ENCODE measurements at places on chromosomes 3 and 15. TPM values are rescaled to one million over a fixed set of nuclear protein-coding genes. Genes with fewer than 3 reads are reported as not detected.

- no peak for DNase-seq
These were observed 1134.2 kb downstream of the ROBO1 start for GRCh38 chr3:78633626-78634025.

The GUCA1C gene
- 1.8 TPM for total RNA-seq

The SIDT1 gene
- total RNA-seq, result 0.47 TPM

The ATP13A4 gene
- total RNA-seq, result 0.64 TPM

DNA sequence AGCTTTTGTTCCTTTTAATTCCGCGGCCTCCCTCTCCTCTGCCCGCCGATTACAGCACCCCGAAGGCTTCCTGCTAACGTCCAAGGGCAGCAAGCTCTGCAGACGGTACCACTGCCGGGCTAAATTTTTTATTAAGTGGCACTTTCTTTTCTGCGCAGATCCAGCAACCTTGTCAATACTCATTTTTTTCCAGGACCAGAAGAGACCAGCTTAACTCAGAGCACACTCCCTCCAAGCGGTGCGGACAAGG, 542 bp upstream of the MEIS2 start:
- no peak for DNase-seq

GRCh38 chr15:98610991-98611390, 37.3 kb upstream of the IGF1R start:
- no peak for DNase-seq

DNA sequence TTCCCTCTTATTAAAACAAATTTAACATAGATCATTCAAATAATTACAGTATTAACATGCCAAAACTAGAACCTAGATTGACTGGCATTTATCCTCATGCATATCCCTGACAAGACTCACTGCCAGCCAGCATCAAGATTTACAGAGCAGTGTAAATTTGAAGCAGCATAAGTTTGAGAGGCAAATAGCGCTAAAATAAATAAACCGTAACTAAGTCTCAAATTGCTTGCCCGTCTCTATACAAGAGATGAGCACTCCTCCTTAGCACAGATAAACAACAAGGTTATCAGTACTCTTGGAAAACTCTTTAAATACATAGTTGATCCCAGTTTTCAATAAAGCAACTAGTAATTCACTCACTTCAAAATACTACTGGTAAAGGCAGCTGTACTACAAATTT, 29.6 kb downstream of the MSL2 start:
- DNase-seq, result no peak

The ANKUB1 gene
- not detected for total RNA-seq

The FBXW12 gene
- total RNA-seq, result not detected

The BNIP2 gene
- 70.9 TPM for total RNA-seq

- no peak for DNase-seq
These were observed 109.8 kb downstream of the IGF2BP2 start for GRCh38 chr3:185715091-185715490.

- no peak for DNase-seq
These were observed 128.8 kb upstream of the LMOD3 start for GRCh38 chr3:69251078-69251805.

GRCh38 chr15:93631958-93632618, 543.1 kb upstream of the RGMA start:
- no peak for DNase-seq

The SLC9C1 gene
- total RNA-seq, result 2.3 TPM

The SPINK8 gene
- not detected for total RNA-seq

DNA sequence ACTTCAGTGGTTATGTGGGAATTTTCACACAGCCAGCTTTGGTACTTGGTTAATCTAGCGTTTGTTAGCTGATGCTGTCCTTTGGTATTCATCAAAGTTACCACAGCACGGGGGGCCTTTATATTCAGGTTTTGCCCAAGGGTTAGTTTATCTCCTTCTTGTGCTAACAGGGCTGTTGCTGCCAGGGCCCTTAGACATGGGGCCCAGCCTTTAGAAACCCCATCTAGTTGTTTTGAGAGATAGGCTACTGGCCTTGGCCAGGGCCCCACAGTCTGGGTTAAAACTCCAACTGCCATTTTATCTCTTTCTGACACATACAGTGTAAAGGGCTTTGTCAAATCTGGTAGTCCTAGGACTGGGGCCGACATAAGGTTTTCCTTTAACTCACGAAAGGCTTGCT, 7.5 kb upstream of the DNAAF4 start:
- no peak for DNase-seq

The SCAANT1 gene
- not detected for total RNA-seq

The ANKRD63 gene
- total RNA-seq, result 1.0 TPM

The IL16 gene
- total RNA-seq, result 5.5 TPM

GRCh38 chr3:51966922-51967383, 301 bp downstream of the PCBP4 start:
- no peak for DNase-seq

The CPLX3 gene
- 4.1 TPM for total RNA-seq

DNA sequence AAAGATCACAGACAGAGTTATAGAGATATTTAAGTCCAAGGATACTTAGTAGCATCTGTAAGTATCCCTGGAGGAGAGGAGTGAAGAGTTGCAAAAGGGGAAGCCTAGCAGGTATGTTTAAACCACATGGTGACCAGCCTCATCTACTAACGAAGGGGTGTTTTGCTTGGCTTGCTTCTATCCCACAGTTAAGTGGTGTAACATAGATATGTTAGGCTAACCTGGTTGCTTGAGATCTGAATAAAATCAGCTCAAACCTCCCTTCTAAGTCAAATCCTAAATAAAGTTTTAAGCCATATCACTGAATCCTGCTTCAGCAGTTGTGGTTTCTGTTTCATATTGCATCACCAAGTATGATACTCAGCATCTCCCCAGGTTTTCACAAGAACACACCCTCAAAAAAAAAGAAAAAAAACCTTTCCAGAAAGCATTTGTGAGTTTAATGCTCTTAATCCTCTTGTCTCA, 880.2 kb downstream of the ROBO1 start:
- no peak for DNase-seq

The DRD3 gene
- total RNA-seq, result not detected

DNA sequence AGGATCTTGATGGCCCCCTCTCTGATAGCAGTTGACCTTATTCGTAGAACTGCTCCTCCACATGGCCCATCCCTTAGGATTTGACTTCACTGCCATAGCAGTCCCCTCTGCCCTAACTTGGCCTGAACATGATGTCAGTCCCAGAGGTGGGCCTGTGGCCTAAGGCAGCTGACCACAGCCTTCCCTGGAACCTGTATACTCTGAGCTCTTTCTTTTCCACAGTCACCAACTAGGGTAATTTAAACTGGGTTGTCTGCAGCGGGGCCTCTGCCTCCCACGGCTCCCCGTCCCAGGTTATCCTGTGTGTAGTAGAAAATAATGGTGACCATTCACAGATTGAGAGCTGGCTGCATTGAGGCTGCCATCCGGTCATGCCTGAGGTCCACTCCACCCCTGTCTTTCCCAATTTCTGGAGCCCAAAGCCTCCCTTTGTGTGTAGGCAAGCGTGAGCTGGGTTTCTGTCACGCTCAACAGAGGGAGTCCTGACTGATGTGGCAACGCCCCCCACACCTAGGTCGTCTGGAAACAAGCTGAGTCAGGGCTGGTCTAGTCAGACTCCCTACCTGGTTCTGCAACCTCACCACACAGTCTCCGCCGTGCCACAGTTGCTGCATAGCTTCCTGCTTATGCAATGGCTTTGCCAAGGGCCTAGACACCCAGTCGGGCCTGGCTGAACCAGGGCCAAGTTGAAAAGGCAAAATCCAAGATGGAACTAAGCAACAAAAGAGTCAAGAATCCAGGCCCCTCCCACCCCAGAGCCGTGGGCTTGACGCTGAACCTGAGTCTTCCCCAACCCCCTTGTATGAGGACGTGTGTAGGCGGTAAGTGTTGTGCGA, 284.5 kb downstream of the XXYLT1 start:
- no peak for DNase-seq

The GBE1 gene
- total RNA-seq, result 72.4 TPM

DNA sequence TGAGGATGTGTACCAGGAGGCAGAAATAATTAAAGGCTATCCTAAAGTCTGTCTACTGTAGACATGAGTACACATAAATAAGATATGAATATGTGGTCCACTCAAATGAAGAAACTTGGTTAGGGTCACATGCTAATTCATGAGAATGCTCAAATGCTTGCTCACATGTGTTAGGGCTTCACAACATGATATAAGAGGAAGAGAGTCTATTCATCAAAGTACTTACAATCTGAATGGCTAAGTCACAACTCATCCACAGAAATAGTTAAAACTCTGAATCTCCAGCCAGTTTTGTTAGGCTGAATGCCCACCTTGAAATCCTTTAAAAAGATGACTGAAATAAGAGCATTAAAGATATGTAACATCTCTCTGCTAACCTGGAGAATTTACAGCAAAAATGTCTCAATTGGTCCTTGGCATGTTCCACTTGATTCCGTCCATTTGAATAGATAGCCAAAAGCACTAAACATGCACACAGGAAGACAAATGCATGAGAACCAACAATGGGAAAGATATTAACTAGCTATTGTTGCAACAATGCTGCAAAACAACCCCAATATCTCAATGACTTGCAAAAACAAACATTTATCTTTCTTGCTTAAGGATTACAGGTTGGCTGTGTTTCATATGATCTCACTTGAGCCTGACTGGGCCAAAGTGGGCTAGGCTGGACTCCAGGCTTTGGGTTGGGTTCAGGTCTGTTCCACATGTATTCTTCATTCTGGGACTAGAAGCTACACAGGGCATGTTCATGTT, 10.6 kb upstream of the TBC1D5 start:
- no peak for DNase-seq

The ACSBG1 gene
- total RNA-seq, result 0.05 TPM

DNA sequence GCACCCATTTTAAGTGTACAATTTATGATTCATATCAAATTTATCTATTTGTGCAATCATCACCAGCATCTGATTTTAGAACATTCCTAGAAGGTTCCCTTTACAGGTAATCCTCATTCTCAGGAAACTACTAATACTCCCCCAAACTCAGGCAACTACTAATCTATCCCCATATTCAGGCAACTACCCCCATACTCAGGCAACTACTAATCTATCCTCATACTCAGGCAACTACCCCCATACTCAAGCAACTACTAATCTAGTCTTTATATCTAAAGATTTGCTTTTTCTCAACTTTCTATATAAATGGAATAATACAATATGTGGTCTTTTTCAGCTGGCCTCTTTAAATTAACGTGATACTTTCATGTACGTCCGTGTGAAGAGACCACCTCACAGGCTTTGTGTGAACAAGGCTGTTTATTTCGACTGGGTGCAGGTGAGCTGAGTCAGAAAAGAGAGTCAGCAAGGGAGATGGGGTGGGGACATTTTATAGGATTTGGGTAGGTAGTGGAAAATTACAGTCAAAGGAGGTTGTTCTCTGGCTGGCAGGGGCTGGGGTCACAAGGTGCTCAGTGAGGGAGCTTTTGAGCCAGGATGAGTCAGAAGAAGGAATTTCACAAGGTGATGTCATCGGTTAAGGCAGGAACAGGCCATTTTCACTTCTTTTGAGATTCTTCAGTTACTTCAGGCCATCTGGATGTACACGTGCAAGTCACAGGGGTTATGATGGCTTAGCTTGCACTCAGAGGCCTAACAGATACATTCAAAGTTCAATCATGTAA, 1444.5 kb upstream of the CADM2 start:
- DNase-seq, result no peak

- no peak for DNase-seq
These were observed 3.9 kb upstream of the BNC1 start for GRCh38 chr15:83288381-83288801.

DNA sequence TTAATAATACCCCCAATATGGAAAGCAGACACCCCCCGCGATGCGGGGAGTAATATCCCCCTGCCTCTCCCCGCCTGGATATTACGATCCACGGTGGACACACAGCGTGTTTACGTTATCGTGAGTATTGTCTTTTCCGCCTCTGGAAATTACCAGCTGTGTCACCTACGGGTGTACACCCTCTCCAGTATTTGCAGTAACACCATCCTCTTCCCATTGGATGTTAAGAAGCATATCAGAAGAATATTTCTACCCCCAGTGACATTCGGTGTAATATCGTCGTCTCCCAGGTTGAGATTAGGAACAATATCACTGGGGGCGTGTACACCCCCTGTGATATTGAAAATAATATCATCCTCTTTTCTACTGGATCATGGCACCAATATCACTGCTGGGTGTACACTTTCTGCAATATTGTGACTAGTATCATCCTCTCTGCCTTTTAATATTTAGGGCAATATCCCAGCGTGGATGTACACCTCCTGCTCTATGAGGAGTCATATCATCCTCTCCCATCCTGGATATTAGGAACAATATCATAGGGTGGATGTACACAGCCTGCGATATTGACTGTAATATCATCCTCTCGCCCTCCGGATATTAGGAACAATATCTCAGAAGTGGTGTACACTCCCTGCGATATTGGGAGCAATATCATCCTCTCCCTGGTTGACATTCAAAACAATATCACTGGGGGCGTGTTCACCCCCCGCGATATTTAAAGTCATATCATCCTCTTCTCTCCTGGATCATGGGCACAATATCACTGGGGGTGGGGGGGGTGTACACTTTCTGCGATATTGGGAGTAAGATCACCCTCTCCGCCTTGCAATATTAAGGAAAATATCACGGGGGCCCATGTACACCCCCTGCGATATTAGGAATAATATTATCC, 20.3 kb upstream of the BMF start:
- DNase-seq, result no peak

The NAALADL2 gene
- total RNA-seq, result 3.1 TPM

DNA sequence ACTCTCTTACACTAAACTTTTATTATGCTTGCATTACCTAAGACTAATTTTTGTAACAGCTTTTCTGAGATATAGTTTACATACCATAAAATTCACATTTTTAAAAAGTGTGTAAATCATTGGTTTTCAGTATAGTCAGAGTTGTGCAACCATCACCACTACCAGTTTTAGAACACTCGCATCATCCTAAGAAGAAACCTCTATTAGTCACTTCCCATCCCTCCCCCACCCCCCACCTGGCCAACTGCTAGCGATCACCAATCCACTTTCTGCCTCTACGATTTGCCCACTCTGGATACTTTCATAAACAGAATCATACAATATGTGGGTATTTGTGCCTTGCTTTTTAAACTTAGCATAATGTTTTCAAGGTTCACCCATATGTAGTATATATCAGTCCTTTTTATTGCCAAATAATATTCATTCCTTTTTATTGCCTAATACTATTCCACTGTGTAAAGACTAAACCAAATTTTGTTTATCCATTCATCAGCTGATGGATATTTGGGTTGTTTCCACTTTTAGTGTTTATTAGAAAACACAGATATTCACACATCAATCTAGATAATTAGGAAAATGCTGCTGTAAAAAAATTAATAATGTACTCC, 23.0 kb downstream of the UBP1 start:
- DNase-seq, result no peak

- no peak for DNase-seq
These were observed 1.3 kb downstream of the AP2M1 start for GRCh38 chr3:184175981-184176376.

DNA sequence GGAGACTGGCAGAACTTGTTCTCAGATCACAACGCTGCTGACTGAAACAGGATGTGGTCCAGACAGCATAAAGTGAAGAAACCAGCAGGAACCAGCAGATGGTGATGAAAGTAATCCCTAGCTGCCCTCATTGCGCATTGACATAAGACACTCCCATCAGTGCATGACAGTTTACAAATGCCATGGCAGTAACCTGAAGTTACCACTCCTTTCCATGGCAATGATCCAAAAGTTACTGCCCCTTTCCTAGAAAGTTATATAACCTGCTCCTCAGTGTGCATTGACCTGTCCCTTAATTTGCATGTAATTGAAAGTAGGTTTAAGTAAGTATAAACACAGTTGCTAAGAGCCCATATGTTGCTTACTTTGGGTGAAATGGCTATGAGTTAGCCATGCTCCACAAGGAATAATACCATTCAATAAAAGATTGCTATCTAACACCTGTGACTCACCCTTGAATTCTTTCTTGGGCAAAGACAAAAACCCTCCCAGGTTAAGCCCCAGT, 149.1 kb upstream of the CD96 start:
- no peak for DNase-seq

- DNase-seq, result no peak
These were observed 42.8 kb downstream of the MAP2K1 start for GRCh38 chr15:66429546-66429945.

The C3orf85 gene
- total RNA-seq, result not detected
